Stimulated activated CD8-positive, alpha-beta memory T cell treated with anti-CD3 and anti-CD28 coated beads, Interleukin-7, amount 100 ng/mL, for 1 hour (primary cell): ENCODE measurements at places on chromosomes 5 and 9.

- no peak for DNase-seq
Observed at GRCh38 chr5:126394211-126394788, 28.9 kb upstream of the GRAMD2B start.

DNA sequence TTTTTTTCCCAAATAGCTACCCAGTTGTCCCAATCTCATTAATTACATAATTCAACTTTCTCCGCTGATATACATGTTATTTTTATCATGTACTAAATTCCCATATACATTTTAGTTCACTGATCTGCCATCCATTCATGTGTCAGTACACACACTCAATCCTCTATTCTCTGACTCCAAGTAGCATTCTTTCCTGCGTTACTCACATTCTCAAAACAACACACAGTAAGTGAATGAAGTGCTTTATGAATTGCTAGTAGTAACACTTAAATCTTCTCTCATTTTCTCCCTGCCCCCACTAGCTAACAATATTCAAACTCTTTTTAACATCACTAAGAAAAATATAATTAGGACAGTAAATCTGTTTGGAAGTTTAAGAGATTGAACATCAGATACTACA lies 8.9 kb downstream of the ZNF366 start:
- DNase-seq, result no peak

- no peak for DNase-seq
Observed at GRCh38 chr5:72746736-72747135, 69.7 kb upstream of the TNPO1 start.

GRCh38 chr9:81737871-81738507 lies 48.6 kb upstream of the TLE1 start:
- no peak for DNase-seq

DNA sequence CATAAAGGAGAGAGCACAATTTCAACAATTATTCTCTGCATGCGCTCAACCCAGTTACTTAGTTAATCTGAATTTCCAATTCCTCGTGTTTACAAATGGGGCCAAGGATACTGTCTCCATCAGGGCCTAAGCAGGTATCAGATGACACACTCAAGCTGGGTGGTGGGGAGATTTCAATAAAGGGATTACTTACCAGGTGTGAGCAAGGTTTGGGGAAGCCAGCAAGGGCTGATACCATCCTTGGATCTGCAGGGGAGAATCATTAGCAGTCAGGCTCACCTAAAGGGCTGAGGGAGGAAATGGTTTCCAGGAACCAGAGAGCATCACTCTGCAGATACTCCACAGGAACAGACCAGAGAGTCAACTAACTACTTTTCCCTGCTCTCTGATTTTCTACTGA lies 487.1 kb downstream of the NTRK2 start:
- DNase-seq, result no peak

DNA sequence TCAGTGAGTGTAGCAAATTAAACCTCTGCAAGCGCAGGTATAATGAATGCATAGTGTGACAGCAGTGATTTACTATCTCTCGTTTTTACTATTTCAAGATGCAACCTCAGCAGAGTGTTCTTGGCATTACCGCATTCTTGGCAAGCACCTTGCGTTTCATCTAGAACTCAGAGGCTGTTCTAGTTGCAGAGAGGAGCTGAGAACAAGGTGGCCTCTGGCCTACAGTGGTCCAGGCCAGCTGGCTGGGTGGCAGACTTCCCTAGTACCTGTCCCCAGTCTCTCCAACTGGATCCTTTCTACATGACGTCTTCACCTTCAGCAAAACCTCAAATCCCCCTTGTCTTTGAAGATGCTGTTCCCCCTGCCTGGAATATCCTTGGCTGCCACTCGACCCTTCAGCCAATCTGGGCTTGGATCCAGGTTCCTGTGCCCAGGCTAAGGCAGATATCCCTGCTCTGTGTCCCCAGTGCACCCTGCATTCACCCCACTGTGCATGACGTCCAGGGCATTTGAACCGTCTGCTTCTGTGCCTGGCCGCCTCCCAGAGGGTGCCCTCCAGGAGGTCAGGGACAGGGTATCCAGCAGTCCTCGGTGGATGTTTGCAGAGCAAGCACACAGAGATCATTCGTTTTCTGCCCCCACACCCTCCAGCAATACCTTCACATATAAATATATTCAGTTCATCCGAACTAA lies 120.4 kb upstream of the CPEB4 start:
- no peak for DNase-seq

DNA sequence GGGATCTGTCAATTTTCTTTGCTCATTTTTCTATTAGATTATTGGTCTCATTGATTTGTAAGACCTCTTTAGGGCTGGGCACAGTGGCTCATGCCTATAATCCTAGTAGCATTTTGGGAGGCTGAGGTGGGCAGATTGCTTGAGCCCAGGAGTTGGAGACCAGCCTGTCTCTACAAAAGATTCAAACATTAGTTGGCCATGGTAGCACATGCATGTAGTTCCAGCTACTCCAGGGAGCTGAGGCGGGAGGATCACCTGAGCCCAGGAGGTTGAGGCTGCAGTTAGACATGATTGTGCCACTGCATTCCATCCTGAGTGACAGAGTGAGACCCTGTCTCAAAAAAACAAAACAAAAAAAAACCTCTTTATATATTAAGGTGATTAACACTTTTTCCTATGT lies 6.4 kb upstream of the SHROOM1 start:
- DNase-seq, result no peak

GRCh38 chr9:7105095-7105494 lies 347.3 kb downstream of the KDM4C start:
- DNase-seq, result no peak

- no peak for DNase-seq
Observed at GRCh38 chr5:160469156-160470144, 47.8 kb downstream of the PTTG1 start.

DNA sequence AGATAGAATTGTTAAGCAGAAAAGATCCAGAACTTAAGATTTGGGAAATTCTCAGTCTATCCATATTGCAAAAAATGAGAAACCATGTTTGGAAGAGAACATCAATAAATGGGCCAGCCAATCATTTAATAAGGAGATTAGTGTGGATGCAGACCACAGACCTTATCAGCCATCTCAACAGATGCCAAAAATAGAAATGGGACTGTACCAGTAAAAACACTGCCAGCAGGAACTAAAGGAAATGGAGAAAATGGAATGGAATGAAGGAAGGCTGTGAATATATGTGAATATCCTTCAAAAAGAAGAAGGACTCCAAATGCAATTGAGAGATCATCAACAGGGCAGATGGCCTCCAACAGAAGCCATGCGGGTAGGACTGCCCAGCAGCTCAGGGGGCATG lies 52.7 kb upstream of the ZNF618 start:
- no peak for DNase-seq

DNA sequence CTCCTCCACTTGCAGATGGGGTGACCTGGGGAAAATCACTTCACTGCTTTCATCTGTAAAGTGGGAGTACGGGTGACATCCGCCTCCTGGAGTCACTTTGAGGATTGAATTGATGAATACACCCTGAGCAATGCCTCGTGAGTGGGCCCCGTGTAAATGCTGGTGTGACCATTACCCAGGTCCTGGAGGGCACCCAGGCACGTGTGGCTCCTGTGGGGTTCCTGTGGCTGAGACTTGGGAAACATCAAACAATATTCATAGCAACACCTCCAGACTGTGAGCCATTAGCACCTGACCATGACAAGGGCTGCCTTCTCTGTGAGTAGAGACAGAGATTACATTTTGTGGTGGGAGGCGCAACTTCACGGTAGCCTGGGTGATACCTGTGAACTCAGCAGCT lies 11.4 kb downstream of the MRPL36 start:
- no peak for DNase-seq

- no peak for DNase-seq
Observed at GRCh38 chr5:32471784-32472183, 27.2 kb upstream of the ZFR start.

DNA sequence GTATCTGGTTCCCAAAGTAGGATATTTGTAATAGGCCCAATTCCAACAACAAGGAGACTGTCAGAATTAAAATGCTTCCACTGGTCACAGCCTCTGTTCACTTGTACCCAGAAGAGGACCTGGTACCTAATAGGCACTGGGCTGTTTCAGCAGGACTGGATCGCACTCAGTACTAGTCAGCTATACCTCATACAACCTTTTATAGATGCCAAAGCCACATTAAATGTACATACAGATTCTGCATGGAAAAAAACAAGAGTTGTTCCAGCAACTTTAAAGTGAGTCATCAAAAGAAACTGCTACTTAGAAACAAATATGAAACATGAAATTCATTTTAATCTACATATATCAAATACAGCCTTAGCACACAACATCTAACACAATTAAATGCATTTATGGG lies 87.5 kb downstream of the GPR21 start:
- no peak for DNase-seq

DNA sequence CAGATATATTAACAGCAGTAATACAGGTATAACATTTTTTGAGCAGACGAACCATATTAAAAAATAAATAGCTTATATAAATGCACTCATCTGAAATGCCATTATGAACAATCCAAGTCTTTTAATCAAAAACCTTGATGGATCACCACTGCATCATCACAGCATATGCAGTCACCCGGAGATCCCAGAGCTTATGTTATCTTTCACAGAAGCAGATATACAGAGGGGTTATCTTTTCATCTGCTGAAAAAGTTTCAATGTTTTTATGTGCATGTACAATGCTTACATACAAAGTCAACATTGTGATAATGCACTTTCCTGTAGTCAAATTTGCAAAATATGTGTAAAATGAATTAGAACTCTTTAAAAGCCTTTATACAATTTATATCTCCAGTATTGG lies 211.9 kb downstream of the FBXL7 start:
- DNase-seq, result no peak

DNA sequence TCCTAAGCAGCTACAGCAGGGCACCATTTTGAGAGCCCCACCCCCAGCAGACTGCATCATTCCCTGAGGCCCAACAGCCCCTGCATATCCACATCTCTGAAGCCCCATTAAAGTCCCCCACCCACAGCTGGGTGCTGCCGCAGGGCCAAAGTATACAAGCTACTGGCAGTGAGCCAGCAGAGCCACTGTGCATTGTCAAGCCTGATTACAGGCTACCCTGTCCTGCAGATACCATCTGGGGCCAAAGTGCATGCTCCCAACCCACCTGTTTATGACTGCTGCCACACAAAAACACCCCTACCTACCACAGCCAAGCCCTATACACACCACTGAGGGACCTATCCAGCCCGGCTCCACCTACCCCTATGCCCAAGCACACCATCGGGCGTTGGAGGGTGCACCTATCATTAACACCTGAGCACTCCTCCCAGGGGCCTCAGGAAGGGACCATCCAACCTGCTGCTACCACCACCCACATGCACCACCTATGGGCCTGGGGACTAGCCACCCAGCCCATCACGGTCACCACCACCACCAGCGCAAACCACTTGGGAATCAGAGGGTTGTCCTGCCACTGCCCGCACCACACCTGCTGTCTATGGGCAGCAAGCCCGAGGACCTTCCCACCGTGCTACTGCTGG lies 105.0 kb downstream of the PLPP1 start:
- no peak for DNase-seq

DNA sequence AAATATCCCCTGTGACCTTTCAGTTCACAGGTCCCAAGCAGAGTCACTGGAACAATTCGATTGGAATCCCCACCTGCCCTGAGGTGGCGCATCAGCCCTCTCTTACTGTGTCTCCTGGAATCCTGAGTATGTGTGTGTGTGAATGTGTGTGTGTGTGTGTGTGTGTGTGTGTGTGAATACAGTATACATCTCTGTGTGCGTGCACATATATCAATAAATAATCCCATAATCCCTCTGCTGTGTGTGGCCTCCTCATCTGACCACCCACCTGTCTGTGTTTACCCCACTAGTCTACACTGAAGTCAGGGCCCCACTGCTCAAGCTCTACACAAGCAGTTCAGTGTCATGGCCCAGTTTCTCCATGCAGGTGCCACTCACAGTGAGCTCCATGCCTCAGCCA lies 187.4 kb downstream of the ERCC6L2 start:
- DNase-seq, result no peak

GRCh38 chr9:23258569-23258968 lies 567.5 kb downstream of the ELAVL2 start:
- DNase-seq, result no peak

DNA sequence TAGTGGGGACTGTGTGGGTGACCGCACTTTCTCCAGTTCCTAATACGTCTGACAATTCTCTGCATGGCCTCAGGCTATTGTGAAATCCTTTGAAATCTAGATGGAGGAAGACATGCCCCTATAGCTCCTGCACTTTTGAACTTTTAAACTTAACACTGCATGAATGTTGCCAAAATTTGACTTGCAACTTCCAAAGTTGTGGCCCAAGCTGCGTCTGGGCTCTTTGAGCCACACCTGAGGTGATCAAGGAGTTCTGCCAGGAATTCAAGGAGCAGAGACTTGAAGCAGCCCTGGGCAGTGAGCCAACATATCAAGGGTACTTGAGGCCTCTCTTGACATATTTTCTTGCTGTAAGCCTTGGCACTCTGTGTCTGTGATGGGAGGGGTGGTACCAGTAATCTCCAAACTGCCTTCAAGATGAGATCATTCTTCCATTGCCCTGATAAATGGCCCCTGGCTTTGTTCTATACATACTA lies 1336.1 kb upstream of the CDH9 start:
- no peak for DNase-seq

- no peak for DNase-seq
Observed at GRCh38 chr5:178507151-178507932, 82.9 kb downstream of the COL23A1 start.

GRCh38 chr5:2317540-2317939 lies 433.9 kb downstream of the IRX2 start:
- DNase-seq, result no peak

- DNase-seq, result no peak
Observed at GRCh38 chr5:95649274-95649673, 2.7 kb downstream of the RFESD start.

DNA sequence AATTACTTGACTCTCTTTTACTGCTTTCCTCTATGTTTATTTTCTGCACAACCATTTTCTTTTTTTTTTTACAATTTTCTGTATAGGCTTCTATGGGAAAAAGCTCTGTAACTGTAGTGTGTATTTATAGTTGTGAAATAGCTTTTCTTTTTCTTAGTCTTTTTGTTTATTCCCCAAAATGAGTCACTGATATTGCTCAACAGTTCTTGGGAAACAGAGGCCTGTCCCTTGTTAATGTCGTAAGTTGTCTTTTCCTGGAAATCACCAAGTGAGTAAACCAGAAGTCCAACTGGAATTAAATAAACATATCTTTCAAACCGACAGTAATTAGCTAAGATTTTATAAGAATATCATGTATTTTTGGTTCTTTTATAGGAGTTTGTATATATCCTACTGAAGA lies 325.1 kb upstream of the PRR16 start:
- no peak for DNase-seq
